ENCODE measurements at places on chromosomes 2 and 18.

- DNase-seq: no peak
These were observed 419.7 kb upstream of the ZEB2 start for GRCh38 chr2:144939590-144939989.

GRCh38 chr18:58965291-58966004 lies 100.8 kb downstream of the ZNF532 start:
- DNase-seq: no peak

DNA sequence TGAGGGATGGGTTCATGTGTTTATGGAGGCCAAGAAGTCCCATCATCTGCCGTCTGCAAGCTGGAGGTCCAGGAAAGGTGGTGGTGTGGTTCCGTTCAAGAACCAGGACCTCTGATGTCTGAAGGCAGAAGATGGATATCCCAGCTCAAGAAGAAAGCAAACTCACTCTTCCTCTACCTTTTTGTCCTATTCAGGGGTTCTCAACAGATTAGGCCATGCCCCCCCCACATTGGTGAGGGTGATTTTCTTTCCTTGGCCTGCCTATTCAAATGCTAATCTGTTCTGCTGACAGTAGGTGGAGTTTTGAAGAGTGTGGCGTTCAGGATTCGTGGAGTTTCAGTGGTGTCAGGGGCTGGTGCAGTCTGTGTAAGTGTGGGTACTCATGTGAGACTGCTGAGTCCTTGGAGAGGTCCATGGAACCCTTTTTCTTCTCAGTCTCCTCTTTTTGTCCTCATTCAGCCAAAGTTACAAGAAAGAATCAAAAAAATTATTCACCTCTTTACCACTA lies 5.9 kb downstream of the MSL3B start:
- no peak for DNase-seq

DNA sequence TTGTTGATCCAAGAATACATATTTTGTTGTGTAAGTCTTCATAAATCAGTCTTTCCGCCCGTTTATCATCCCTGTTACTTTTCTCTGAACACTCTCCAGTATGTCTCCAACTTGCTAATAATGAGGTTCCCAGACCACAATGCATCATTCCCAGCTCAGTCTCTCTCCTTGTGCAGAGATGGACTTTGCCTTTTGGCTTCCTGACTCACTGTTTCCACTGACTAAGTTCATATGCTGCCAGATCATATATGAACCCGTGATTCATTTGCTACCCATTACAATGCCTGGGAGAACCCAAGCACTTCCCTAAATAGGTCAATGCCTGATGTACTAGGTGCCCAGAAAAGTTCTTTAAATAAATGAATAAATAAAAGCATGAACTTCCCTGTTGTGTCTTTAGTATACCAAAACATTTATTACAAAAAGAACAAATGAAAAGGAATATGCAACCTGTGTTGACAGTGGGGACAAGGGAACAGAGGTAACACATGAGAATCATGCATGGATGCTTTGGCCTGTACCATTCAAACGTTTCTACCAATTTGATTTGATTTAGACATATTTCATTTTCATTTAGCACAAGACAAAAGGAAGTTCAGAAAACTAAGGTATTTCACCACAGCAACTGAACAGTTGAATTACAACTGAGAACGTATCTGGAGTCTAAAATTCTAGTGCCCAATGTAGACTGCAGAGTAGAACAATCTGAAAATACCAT lies 215.4 kb upstream of the HNRNPA3 start:
- DNase-seq: no peak

- no peak for DNase-seq
These were observed 297.7 kb upstream of the DOK6 start for GRCh38 chr18:69102959-69103358.

- DNase-seq: no peak
These were observed 58.9 kb downstream of the TGIF1 start for GRCh38 chr18:3508576-3509549.

All from stimulated activated CD4-positive, alpha-beta T cell treated with anti-CD3 and anti-CD28 coated beads, Interleukin-2, amount 100 ng/mL, for 4 hours (primary cell).